ENCODE measurements at places on chromosomes 3 and 15.

DNA sequence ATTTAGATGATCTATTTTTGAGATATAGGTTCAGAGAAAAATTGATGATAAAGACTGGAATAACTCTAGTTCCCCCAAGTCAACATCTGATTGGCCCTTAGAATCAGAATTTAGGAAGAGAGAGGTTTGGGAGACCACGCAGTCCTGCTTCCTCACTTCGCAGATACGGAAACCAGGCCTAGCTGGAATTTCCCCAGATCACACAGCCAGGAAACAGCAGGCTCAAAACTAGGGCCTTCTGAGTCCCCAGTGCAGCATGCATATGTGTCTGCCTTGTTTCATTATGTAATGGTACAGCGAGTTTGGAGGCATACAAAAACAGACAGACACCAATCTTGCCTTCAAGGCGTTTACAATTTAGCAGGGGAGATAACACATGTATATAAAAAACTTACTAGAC, 177.1 kb upstream of the ICE2 start:
- no peak for DNase-seq

- DNase-seq: no peak
Observed at GRCh38 chr3:112424394-112424793, 74.9 kb downstream of the BTLA start.

DNA sequence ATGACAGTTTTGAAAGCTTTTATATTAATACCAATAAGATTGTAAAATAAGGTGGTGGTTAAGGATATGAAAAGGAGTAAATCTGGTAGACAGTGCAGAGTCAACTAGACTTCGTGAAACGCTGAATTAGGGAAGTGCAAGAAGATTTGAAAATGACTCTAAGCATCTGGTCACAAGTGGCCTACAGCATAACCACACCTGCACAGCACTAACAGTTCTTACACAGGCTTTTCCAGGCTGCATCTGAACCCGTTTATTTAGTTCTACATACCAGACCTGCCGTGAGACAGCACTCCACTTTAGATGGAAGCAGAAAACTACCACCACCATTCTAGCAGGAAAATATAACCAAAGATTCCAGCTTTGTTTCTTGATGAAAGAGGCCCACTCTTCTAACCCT, 1.9 kb downstream of the DMXL2 start:
- DNase-seq: no peak

- DNase-seq: no peak
Observed at GRCh38 chr3:106542101-106542769, 673.4 kb upstream of the CBLB start.

GRCh38 chr15:89187986-89188514, 33.3 kb downstream of the RLBP1 start:
- DNase-seq: no peak

DNA sequence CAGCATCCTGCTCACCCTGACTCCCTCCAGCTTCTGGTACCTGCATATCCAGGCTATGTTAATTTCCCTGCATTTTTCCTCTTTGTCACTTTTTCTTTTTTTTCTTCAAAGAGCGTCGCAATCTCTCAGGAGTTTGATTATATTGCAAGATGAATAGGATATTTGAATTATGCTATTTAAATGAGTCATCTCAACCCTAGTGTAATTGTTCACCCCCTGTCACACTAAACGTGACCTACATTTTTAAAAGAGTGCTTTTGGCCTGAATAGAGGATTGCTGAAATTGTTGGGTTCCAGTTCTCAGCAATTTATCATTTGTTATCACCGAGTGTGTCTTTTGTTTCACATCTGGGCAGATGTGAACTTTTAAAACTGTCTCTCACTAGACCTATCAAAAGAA, 294.7 kb downstream of the SOX2 start:
- no peak for DNase-seq

DNA sequence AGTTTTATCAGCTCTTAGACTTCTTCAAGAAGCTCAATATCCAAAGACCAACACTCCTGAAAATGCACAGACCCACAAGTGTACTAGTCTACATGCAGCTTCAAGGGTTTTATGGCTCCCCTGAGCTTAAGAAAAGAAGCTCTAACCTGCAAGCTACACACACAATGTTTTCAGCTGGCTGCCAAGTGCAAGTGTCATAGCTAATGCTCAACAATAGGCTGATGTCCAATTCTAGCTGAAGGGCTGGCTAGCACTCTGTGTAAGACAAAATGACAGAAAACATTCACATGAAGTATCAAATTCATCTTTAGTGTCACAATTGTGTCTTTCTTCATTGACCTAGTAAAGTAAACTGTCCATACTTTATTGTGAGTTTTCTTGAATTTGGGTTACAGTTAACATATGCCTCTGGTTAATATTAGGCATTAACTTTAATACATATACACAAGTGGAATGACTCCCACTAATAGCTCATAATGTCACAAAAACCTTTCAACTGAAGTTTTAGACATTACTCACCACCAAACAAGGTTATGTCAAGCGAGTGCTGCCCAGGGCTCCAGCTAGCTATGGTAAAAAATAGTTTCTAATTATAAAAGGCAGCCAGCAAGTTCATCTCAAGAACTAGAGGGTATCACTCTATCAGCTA, 15.1 kb downstream of the ABI3BP start:
- DNase-seq: no peak

DNA sequence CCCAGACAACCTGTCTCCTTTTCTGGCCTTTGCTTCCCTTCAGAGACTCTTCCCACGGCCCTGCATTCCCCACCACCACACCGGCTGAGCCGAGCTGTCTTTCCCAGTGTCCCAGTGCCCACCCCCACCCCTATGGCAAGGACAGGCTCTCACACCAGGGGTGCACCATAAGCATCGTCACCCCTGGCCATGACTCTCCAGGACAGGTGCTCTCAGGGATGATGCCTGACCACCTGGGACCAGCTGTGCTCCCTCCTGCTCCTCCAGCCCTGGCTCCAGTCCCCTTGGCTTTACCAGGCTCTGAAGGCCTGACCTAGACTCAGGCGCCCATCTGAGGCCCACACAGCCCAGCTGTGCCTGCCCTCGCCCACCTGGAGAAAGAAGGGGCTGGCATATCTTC, 17.6 kb upstream of the SEMA3F start:
- DNase-seq: no peak

Data from NCI-H1105 (cell line).